ENCODE measurements at places on chromosomes 16 and 17.

DNA sequence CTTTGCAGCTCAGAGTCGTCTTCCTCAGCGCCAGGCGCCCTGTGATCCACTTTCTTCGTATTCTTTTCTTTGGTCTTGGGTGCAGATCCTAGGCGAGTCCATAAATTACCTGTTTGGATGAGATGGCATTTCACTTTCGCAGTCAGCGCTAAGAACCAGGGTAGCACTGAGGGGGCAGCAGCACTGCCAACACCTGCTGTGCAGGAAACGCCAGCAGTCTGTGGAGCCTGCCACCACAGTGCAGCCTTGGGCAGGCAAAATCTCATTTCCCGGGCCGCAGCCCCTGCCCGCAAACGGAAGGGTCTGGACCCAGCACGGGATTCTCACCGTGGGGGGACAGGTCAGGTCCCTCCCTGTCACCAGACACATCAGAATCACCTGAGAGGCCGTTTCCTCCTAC lies 12.2 kb upstream of the ITGAE start:
- DNase-seq = no peak

GRCh38 chr17:63537991-63538692 lies 12.1 kb upstream of the DCAF7 start:
- no peak for DNase-seq

GRCh38 chr17:6701719-6702118 lies 11.4 kb downstream of the SLC13A5 start:
- peak; percentile 54 for DNase-seq

- no peak for DNase-seq
Observed at GRCh38 chr17:2602597-2603017, 9.2 kb downstream of the PAFAH1B1 start.

DNA sequence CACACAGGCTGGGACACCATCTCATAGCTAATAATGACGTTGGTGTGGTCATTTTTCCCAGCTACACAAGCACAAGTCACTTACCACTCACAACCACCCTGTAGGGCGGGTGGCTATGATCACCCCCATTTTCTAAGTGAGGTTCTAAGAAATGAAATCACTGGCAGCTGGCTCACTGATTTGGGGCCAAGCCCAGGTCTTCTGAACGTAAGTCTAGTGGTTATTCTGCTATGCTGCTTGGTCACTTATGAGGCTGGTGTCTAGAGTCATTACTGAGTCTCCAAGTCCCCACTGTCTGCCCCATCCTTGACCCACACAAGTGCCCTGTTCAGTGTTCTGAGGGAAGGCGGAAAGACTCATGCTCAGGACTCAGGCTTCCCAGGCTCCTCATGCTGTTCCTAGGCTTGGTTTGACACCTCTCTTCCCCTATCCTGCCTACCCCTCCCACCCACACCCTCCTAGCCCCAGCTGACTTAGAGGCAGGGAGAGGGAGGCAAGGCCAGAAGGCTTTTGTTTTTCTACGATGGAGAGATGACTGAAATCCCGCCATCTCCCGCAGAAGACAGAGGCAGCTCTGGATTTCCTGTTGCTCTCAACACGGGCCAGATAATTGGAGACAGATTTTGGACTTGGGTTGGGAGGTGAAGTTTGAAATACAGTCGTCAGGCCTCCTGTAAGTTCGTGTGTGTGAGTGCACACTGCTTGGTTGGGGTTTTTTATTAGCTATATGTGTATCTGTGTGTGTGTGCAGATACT lies 32.2 kb downstream of the FZD2 start:
- DNase-seq = no peak

DNA sequence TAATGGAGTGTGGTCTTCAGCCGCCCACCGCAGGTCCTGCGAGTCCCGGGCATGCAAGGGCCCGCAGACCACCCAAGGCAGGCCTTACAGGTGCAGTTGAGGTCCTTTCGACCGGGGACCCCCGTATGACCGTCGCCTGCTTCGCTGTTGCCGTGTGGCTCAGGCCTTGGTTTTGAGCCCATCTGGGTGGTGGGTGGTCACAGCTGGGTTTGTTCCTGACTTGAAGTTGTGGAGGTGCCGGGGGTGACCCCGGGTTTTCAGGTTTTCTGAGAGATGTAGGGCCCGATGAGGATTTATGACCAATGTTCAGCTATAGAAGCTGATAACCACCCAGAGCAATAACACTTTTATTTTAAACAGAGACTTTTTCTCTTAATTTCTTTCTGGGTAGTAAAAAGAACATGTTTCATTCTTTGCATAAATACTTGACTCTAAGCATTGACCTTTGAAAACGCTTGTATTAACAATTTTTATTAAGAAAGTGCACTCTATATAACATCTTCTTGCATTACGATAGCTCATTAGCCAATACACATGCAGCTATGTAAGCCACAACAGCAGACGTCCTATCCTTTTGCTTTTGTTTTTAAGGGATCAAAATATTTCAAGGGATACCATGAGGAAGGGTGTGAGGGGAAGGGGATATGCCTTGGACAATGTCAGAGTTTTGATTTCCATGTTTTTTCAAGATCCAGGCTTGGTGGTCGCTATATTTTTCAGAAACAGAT lies 1.9 kb downstream of the FOXL1 start:
- DNase-seq = no peak

All from AG08396 (cell line).